ENCODE measurements at places on chromosomes 13 and 19. TPM values are rescaled to one million over a fixed set of nuclear protein-coding genes. Genes with fewer than 3 reads are reported as not detected.
A peak's percentile ranks its signal among the peaks of the same experiment; 100 is the strongest.

DNA sequence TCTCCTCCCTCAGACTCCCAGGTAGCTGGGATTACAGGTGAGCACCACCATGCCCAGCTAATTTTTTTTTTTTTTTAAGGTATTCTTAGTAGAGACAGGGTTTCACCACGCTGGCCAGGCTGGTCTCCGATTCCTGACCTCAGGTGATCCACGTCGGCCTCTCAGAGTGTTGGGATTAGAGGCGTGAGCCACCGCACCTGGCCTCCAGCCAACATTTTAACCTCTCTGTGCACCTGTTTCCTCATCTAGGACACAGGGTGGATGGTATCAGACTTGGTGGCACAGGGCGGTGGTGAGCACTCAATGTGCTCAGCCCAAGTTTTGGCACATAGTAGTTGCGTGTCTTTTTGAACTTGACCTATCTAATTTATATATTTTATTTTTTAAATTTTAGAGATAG lies 12.5 kb downstream of the APBA3 start:
- no peak overlapping the region for H3K27ac ChIP-seq
- no peaks in the 10 kb centered on the region for H3K27me3 ChIP-seq
- DNase-seq = no peak

Gene CDC42EP5
- 33.4 TPM for total RNA-seq

Gene DAND5
- not detected for total RNA-seq

DNA sequence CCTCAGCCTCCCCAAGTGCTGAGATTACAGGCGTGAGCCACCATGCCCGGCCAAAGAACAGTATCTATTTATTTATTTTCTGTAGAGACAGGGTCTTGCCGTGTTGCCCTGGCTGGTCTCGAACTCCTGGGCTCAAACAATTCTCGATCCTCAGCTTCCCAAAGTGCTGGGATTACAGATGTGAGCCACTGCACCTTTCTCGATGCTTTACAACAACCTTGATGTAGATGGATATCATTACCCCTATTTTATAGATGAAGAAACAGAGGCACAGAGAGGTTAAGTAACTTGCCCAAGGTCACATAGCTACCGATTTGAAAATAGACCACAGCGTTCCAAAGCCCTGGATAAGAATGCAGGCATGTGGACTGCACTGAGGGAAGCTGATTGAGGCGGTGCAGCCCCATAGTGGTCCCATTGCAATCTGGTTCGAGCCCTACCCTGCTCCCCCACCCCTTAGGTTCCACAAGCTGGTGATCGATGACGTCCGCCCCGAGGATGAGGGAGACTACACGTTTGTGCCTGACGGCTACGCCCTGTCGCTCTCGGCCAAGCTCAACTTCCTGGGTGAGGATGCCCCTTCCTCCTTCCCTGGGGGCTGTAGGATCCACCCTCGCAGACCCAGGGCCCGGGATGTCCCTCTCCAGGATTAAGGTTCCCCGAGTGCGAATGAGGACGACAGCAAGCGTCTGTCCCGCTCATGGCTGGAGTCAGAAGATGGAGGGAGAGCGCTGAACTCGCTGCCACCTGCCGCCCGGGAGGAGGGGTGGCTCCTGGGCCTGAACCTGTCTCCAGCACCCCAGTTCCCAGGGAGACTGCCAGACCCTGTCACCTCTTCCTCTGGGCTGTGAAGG lies 17.9 kb downstream of the MYBPC2 start:
- no peaks in the 10 kb centered on the region for H3K4me1 ChIP-seq
- H3K27me3 ChIP-seq = no peaks in the 10 kb centered on the region
- no peak for DNase-seq

- no peak overlapping the region for H3K4me3 ChIP-seq
- no peak for DNase-seq
- peaks cover 51% of the 10 kb centered on the region for H3K4me1 ChIP-seq
- H3K27ac ChIP-seq = peak overlapping the region; percentile 52
- no peaks in the 10 kb centered on the region for H3K27me3 ChIP-seq
These were observed 3.3 kb downstream of the REX1BD start for GRCh38 chr19:18591735-18592385.

Gene ARL11
- 0.98 TPM for total RNA-seq

- DNase-seq = no peak
- no peaks in the 10 kb centered on the region for H3K27me3 ChIP-seq
- no peaks in the 10 kb centered on the region for H3K4me1 ChIP-seq
- H3K36me3 ChIP-seq = no peaks in the 10 kb centered on the region
These were observed 466.7 kb downstream of the MYO16 start for GRCh38 chr13:109096101-109096500.

DNA sequence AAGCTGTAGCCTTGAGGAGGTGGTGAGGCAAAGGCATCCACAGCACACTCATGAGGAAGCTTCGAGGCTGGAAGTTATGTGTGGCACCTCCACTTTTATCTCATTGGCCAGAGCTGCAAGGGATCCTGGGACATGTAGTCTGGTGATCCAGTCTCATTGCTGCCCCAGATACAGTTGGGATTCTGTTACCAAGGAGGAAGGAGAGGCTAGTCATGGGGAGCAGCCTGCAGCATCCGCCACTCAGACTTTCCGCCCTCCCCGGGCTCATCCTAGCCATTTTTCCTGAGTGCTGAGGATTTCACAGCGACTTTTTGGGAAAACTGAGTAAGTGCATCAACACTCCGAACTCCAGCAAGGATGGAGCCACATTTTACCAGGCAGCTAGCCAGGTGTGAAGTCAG lies 74.4 kb downstream of the DPF1 start:
- H3K27me3 ChIP-seq = no peaks in the 10 kb centered on the region
- no peak overlapping the region for H3K27ac ChIP-seq
- H3K4me1 ChIP-seq = peaks cover 14% of the 10 kb centered on the region

DNA sequence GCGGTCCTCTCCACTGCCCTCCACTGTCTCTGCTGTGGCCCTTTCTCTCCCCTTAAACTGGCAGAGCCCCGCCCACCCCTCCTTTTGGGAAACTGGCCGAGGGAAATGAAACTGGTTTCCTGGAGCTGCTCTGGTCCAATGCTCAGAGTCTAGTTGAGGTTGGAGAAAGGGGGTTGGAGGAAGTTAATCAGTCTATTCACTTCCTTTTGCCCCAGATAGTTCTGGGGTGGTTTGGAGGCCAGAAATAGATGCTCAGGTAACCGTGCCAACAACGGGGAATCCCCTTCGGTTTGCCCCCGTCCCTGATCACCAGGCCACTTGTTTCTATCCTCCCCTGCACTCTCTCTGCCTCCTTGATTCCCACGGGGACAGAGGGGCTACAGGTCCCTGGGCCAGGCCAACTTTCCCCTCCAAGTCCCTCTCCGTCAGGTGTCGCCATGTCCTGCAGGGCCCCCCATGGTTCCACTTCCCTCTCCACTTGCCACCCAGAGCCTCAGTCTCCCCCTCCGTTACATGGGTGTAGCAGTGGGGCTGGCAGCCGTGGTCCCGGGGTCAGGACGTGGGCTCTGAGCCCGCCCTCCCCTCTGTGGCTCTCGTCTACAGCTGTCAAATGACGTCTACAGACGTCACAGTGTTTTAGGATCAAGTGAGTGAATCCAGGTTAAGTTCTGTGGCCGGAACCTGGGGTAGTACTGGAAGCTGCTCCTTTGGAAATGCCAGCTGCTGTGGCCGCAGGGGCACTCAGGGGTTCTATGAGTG lies at the start of gene IL4I1:
Gene IL4I1 (minus strand): TSS at position 25 of the 759 bp plus-strand sequence. CDS start 727 bp downstream, outside the sequence.
- H3K36me3 ChIP-seq = no peaks in the 10 kb centered on the region
- DNase-seq = no peak
- peaks cover 26% of the 10 kb centered on the region for H3K4me1 ChIP-seq
- peak within 1 kb of the TSS; percentile 87 for H3K27ac ChIP-seq

DNA sequence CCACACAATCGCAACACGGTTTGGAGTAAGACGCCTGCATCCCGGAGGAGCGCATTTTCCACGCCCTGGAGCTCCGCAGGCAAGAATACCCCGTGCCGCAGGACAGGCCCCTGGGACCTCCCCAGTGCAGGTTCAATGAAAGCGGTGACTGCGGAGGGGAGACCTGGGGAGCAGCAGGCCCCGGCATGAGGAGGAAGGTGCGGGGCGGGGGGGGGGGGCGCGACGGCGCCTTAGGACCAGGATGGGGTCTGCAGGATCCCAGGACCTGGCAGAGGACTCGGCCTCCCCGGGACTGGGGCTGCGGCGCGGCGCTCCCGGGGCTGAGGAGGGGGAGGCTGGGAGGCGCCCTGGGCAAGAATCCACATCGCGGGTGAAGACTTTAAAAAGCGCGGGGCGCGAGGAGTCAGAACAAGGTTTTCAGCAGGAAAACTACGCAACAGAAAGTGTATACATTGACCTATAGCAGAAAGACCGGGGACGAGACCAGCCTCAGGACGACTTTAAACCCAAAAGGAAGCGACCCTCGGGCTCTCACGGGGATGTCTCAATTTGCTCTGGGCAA lies 432 bp downstream of the ZNF611 start:
- no peak for DNase-seq
- H3K36me3 ChIP-seq = no peaks in the 10 kb centered on the region
- H3K4me1 ChIP-seq = peaks cover 23% of the 10 kb centered on the region
- H3K4me3 ChIP-seq = peak overlapping the region; percentile 82
- H3K27ac ChIP-seq = peak overlapping the region; percentile 82

- H3K36me3 ChIP-seq = no peaks in the 10 kb centered on the region
- H3K27me3 ChIP-seq = no peaks in the 10 kb centered on the region
- H3K27ac ChIP-seq = no peak overlapping the region
These were observed 29.9 kb downstream of the EFNA2 start for GRCh38 chr19:1315470-1316166.

Data from vagina (tissue), 2 donors.